Suppressor macrophage treated with lipopolysaccharide for 4 hours (primary cell): ENCODE measurements at places on chromosomes 12 and 14.
A peak's percentile ranks its signal among the peaks of the same experiment; 100 is the strongest.

DNA sequence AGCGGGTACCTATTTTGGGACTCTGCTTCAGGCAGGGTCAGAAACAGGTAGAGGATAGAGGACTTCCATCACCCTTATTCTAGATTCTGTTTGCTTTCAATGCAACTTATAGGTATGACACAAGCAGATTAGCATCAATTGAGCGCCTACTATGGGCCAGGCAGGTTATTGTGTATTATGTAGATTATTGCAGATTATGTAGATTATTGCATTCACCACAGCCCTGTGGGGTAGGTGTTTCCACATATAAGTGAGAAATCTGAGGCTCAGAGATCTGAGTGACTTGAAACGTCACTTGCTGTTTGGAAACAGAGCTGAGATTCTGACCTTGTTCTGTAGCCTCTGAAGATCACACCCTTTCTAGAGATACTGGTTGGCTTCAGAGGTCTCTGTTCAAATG, 25.7 kb upstream of the SERPINA4 start:
- DNase-seq, result no peak

DNA sequence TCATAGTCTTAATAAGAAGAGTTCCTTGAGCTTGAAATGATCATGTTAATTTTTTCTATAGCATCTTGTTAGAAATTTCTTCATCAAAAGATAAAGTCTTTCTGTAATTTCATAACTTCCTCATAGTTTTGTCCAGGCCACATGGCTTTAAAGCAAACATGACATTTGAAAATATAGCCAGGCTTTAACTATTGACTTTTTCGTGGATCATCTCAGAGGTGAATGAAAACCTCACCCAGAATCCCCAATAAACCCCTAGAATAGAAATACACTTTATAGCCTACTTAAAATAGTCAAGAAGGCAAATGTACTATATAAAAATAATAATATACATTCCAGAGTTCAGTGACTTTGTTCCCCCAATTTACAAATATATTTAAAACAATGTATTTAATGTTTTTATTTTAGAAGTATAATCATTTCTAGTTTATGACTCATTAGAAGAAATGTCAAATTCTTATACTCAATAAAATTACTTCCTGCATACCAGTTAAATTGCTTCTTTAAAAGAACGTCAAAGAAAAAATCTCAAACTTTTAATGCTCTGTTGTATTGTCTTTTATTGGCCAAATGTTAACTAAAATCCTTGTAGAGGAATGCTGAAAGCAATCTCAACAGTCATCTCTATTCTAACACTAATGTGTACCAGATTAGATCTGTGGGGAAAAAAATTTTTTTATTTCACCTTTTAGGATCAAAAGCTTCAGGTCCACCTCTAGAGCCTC, 21.6 kb downstream of the EXOC5 start:
- no peak for DNase-seq

DNA sequence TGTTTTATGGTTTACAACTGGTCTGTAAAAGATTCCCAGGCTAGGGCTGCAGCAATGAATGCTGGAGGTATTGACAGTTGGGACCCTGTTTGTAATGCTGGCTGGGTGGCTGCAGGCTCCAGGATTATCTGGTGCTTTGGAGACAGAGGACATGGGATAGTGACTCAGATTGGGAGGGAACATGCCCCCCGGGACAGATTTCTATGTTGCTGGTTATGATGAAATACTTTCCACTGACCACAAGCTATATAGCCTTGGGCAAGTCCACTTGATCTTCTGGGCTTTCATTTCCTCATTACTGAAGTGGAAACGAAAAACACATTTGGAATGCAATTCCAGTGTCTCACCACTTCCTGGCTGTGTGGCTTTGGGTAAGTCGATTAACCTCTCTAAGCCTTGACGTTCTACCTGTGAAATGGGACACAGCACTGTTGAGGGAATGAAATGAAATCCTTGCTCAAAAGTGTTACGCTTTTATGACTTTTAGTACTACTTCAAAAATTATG, 6.3 kb upstream of the TPCN1 start:
- DNase-seq, result peak; percentile 96

- no peak for DNase-seq
Measured at GRCh38 chr12:68623984-68624383, 13.3 kb downstream of the RAP1B start.

DNA sequence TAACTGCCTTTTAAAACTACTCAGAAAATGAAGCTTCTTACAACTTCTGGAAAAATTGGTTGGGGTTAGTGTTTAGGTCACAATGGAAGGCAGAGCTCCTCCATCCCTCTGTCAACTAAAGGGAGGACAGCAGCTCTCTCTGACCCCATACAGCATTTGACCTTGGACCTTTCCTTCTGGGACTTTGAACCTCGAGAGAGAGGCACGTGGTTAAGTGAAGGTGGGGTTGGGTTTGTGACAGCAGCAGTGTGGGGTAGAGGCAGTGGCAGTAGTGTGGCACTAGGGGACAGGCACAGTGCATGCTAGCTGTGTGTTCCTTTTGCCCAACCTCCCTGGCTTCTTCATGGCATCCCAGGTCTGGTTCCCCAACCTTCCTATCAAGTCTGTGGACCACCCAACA, 9.4 kb upstream of the C12orf75 start:
- DNase-seq, result no peak

- DNase-seq, result no peak
Measured at GRCh38 chr12:113201187-113202177, 16.0 kb downstream of the RITA1 start.

DNA sequence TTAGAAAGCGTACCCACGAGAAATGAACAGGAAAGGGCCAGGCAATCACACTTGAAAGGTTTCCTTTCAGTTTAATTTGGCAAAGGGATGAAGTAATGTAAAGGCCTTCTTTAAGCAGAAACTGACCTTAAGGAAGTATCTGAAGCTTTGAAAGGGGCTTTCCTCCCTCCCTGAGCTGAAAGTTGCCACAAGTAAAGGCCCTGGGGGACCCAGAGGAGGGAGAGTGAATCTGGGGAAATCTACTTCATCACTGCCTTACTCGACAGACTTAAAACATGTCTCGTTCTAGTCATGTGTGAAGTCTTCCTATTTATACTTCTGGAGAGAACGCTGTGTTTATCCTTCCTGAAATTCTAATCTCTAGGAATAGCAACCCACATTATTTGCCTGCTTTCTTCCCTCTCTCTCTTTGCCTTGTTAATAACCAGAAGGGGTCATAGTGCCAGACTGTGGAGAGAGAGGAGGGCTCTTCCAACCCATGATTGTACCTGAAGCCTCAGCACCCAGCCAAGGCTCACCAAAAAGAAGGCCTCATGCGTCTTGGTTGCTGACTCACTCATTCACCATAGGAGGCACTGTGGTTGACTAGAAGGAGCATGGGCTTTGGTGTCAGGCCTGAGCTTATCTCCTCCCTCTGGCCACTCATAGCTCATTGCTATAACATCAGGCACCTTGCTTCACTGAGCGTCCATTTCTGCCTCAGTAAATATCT, 10.2 kb upstream of the GPX2 start:
- DNase-seq, result peak; percentile 44

DNA sequence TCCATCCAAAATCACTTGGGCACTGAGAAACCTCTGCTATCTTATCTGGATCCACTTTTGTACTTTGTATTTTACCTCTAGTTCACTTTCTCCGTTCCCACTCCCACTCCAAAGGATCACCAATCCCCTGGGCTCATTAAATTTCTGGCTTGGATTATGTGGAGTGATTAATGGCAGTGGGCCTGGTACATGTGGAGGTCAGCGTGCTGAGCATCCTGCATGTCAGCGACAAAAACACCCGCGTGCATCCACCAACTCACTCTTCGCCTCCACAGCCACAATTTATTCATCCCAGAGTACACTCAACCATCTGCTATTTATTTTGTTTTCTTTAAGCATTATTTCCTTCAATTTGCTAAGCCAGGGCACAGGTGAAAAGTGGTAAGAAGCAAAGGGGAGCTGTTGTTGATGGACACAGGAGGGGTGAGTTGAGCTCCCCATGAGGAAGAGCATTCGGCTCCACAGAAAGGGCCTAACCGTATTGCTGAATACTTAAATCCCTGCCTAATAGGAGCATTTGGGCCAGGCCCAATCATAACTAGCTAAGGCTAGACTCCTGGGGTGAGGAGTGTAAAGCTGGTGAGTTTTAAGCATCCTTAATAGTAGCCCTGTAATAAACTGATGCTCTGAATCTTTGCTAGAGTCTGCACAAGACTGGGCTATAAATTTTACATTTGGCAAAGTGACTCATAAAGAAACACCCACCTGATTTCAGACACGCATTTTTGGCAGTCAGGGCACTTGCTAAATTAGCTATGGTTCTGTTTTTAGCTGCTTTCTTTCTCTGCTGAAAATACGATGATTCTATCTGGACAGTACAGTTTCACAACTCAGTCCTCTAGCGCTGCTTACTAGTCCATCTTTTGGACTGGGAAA, 137.8 kb downstream of the SLC25A21 start:
- DNase-seq, result no peak

DNA sequence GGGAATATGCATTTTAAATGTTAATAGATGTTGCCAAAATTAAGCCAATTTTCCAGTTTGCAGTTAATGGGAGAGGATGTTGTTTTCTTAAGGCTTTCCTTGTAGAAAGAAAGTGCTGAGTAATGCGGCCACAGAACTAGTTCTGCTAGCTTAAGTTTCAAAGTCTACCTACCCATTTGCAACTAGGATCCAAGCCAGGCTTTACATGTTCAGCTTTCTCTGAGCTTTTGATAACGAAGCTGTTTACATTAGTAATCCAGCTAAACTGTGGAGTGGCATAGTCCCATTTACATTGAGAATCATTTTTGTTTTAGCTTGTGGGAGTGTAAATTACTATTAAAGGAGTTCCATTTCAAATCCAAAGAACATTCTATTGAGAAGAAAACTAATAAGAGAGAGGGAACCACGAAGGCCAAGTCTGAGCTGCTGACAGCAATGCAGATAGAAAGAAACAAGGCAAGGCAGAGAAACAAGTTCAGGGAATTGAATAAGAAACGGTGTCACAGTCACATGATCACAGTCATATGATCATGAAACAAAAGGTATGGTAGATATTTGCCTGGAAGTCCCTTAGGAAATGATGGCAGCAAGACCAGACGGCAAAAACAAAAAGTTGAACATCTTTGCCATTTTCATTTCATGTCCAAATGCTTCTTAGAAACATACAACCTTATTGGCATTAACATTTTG, 274.9 kb downstream of the PAWR start:
- no peak for DNase-seq

GRCh38 chr12:98154850-98155249, 360.5 kb upstream of the TMPO start:
- DNase-seq, result no peak

DNA sequence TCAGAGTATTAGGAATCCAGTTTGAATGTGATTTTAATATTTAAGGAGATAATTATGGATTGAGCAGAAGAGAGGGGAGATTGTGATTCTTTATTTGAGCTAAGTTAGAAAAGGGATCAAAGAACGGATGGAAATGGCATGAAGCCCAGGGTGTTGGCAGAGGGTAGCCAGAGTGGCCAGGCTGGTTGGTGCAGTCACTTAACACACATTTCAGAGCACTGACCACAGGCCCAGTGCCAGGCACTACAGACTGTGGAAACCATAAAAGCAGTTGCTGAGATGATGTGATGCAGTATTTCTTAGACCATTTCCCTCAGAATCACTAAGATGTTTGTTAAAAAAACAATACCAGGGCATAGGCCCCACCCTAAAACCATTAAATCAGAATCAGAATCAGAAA, 167.7 kb upstream of the AMIGO2 start:
- DNase-seq, result no peak

GRCh38 chr12:13957576-13957975, 23.8 kb downstream of the GRIN2B start:
- DNase-seq, result no peak

DNA sequence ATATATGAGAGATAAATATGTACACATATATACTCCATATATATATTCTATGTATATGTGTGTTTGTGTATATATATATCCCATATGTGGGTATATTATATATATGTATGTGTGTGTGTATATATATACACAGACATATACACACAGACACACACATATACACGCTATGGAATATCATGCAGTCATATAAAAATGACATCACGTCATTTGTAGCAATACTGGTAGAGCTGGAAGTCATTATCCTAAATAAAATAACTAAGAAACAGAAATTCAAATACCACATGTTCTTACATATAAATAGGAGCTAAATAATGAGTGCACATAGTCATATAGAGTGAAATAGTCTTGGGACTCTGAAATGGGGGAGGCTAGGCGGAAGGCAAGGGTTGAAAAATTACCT, 1000.2 kb downstream of the LRFN5 start:
- no peak for DNase-seq

- DNase-seq, result no peak
Measured at GRCh38 chr12:131900397-131900796, 6.0 kb downstream of the ULK1 start.

DNA sequence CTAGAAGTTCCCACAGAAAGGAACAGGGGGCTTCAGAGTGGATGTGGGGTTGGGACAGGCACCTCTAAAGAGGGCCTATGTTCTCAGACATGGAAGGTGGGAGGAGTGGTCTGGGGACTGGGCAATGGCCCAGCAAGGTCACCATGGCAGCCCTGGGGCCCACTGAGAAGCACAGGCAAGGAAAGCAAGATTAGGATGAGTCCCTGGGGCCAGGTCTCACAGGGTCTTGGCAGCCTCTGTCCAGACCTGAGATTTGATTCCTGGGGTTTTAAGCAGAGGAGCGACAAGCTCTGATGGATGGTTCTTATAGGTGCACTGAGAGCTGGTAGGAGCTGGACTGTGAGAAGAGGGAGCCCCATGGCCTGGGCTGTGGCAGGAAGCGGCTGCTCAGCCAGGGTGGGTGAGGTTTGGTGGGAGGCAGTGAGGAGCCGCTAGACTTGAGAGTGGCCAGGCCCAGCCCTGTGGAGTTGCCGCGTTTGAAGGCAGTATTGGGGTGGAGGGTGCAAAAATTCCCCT, 44.0 kb downstream of the DLK1 start:
- no peak for DNase-seq

GRCh38 chr14:71327691-71328090, 420.4 kb downstream of the PCNX1 start:
- no peak for DNase-seq

DNA sequence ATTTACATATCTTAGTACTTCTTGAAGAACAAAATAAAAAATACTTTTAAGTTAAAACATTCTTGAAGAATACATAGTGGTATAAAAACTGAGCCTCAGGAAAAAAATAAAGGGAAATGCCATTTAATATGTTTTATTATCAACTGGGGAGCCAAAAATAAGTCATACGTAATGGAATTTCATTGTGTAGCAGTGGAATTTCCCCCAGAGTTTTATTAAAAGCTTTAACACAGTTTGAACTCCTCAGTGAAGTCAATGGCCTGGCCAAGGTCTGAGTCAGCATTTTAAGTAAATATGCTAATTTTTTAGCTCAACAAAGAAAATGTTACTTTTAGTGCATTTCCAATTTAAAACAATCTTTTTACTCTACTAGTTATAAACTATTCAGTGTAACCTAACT, 350.1 kb upstream of the ATP2B1 start:
- no peak for DNase-seq
